ENCODE measurements at places on chromosomes 1 and 21.

GRCh38 chr1:207981976-207982375, 71.1 kb upstream of the CD34 start:
- DNase-seq = no peak

DNA sequence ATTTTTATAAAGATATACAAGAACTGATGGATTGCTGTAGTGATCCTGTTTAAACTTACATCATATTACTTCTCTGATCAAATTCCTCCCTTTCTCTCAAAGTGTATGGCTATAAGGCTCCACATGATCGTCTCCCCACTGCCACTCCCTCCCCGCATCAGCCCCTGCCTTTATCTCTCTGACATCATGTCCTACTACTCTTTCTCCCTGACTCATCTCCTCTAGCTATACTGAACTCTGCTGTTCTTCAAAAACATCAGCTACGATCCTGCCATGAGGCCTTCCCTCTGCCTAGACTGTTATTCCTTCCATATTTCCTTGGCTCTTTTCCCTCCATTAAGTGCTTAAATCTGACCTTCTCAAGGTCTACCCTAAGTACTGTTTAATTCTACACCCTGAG, 22.8 kb downstream of the HFM1 start:
- DNase-seq = no peak

DNA sequence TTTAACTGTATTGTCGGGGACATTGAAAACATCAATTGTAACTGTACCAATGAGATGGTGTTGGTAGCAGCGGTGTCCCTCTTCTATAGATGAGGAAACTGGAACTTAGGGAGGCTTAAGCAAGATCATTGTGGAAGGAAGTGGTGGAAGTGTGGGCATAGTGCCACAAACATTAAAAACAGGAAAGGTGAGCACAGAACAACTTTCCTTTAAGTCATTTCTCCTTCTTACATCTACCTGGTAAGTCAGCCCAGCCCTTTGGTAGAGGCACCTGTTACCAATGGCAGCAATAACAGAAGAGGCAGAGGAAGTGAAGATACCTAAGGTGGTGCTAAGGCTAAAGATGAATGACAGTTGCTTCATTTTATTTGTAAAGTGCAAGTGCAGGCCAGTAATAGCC, 12.0 kb upstream of the CTSS start:
- DNase-seq = no peak

DNA sequence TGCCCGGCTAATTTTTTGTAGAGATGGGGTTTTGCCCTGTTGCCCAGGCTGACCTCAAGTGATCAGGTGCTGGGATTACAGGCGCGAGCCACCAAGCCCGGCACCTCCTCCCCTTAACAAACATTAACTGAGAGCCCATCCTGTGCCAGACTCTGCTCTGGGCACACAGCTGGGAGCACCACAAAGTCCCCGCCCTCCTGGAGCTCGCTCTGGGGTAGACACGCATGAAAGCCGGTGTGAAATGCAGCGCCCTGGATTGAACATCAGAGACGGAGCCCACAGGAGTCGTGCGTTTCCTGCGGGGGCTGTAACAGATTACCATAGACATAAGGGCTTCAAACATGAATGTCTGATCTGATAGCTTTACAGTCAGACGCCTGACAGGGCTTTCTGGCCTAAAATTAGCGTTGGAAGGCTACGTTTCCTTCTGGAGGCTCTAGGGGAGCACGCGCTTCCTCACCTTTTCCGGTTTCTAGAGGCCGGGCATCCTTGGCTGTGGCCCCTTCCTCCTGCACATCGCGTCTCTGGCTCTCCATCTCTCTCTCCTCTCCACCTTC, 14.3 kb downstream of the SLC27A3 start:
- DNase-seq = no peak

GRCh38 chr1:176691251-176692228, 228.6 kb downstream of the PAPPA2 start:
- peak; percentile 6 for DNase-seq

DNA sequence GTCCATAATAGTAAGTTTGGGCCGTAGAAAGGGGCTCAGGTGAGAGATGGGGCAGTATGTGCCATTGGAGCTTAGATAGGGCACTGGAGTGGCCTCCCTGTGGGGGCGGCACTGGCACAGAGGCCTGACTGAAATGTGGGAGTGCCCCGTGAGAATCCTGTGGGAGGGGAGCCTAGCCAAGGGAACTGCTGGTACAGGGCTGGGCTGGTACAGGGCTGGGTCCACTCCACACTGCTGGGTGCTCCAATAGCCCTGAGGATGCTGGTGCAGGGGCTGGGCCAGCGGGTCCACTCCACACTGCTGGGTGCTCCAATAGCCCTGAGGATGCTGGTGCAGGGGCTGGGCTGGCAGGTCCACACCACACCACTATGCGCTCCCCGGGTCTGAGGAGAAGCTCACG, 44.8 kb upstream of the PWP2 start:
- no peak for DNase-seq

- DNase-seq = no peak
These were observed 31.0 kb upstream of the IL10 start for GRCh38 chr1:206803221-206803730.

GRCh38 chr21:35136586-35137219, 87.6 kb upstream of the RUNX1 start:
- no peak for DNase-seq

DNA sequence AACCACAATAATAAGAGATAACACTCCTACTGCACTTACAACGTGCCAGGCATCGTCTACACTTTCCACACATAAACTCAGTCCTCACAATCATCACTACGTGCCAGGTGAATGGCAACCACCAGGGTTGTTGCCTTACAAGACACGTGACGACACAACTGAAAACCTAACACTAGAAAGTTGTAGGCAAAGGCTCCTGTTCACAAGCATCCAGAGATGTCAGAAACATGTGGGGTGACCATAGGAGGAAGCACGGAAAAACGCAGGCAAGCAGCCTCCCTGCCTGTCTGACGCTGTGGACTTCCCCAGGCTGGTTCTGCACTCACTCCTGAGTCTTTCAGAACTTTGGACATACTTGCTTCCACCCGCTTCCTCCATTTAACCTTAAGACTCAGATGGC, 7.0 kb downstream of the CAPZB start:
- DNase-seq = no peak

DNA sequence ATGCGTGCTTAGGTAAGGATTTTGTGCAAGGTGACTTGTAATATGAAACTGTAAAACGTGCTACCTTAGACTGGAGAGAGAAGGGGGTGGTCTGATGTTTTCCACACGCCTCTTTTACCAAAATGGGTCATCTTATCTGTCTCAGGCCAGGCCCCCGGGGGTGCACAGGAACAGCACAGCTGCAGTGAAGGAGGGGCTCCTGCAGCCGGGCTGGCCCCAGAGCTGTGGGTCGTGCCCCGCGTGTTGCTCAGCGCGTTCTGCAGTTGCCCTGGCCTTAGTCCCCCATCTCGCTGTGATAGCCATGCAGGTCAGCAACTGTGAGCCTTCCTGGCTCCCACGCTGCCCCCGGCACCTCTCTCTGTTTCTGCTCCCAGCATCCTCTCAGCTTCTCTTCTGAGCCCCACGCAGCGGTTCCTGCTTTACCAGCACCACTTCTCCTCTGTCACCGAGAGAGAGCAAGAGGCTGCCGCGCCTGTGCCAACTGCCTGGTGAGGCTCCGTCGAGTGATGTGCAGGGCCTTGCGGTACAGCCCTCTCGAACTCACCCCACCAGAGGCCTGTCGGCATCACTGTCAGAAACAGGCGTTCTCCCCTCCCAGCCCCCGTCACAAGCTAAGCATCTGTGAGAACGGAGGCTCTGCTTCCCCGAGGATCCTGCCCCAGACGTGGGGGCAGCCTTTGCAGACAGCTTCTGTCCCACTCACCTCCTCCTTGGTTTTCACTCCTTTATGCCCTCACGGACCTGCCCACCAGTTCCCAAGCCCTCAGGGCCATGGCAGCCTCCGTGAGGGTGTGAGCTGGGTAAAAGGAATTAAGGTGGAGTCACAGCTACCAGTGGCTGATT, 73.3 kb downstream of the ADARB1 start:
- no peak for DNase-seq

DNA sequence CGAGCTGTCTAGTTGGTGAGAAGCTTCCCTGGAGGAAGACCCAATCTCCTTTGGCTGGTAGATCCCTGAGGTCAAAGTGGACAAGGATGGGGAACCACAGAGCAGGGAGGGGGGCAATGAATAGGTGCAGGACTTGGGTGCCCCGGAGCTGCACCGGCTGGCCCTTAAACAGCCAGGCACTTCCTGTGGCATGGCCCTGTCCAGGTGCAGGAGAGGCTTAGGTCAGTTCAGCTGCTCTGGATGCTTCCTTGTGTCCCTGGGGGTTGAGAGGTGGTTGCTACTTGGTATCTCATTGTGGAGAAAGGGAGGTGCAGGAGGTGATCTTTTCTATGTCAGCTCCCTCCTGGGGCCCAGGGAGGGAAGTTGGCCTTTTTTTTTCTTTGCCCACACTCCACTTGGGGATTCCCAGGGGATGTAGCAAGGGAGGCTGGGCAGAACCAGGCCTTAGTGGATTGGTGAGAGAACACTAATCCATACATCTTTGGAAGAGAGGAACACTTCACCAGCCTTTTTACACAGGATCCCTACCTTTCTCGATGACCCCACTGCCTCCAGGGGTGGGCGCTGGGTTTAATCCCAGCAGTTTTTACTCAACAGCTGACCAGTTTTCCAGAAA, 1.2 kb upstream of the ST3GAL3 start:
- DNase-seq = no peak

DNA sequence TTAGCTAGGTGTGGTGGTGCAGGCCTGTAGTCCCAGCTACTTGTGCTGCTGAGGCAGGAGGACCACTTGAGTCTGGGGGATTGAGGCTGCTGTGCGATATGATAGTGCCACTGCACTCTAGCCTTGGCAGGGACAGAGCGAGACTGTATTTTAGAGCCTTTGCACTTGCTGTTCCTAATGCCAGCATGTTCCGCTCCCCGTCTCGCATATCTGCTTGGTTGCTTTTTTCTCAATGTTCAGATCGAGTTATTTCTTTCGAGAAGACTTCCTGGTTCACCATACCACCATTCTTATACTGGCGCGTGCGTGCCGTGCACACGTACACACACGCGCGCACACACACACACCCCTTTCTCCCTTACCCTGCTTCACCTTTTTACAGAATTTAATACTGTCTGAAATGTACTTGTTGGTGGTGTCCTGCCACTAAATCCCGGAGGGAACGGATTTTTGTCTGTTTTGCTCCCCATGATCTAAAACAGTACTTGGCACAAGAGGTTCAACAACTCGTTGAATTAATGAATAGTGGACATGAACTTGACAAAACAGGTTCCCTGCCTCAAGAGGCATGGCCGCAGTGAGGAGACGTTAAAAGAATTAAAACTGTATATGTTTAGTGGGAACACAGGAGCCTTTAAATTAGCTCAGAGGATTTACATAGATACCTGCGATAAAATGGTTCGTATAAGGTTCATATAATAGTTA, 1.1 kb upstream of the RPRD2 start:
- no peak for DNase-seq
